ENCODE measurements at places on chromosomes 16 and 17.
A peak's percentile ranks its signal among the peaks of the same experiment; 100 is the strongest.

GRCh38 chr16:56689171-56689570 lies 6.9 kb downstream of the MT1X start:
- no peak for DNase-seq

GRCh38 chr16:85245307-85246172 lies 133.3 kb upstream of the CIBAR2 start:
- DNase-seq, result peak; percentile 59

DNA sequence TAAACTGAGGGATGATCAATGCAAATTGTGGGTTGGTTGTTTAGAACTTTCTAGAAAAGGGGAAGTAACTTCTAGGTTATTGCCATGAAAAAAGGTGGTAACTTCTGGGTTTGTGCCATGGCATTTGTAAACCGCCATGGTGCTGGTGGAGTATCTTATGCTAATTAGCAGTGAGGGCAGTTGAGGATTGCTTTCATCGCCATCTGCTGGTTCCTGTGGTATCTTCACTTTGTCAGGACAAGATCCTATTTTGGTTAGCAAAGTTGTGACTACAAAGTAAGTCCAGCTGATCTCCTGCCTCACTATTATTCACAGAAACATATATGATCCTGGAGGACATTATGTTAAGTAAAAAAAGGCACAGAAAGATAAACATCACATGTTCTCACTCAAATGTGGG lies 1332.3 kb downstream of the CDH11 start:
- DNase-seq, result no peak

DNA sequence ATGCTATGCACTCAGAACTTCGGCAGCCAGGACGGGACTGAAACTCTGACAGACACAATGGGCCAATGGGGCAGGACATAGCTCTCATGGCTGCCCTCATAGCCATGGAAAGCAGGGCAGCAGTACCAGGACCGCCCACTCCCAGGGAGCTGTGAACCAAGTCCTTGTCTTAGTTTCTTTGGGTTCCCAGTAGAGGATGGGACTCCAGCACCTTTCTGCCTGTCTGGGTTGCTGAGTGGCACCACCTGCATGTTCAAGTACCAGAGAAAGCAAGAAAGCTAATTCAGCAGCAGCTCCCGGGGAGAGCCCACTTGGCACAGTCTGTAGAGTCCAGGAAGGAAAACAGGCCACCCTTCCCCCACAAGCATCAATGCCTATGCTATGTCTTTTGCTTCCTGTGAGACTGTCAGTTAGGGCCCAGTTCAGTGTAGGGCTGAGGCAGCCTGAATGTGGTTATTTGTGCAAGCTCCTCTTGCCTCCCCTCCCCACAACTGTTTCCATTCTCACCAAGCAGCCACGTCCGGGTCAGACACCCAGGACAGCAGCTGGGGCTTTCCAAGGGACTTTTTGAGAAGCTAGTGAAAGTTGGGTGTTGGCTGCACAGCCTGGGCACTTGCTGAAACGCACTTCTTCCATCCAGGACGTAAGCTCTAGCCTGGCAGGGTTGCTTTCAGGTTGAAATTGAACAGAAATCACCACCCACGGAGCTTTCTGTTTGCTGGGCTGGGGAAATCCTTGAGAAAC lies 7.8 kb downstream of the SUPT4H1 start:
- no peak for DNase-seq
